Left lung (tissue), 14 donors: ENCODE measurements at places on chromosomes 3 and 15.

- no peak for DNase-seq
Observed at GRCh38 chr3:134357914-134358811, 16.1 kb downstream of the AMOTL2 start.

- DNase-seq, result no peak
Observed at GRCh38 chr15:98981851-98982722, 25.5 kb downstream of the PGPEP1L start.

DNA sequence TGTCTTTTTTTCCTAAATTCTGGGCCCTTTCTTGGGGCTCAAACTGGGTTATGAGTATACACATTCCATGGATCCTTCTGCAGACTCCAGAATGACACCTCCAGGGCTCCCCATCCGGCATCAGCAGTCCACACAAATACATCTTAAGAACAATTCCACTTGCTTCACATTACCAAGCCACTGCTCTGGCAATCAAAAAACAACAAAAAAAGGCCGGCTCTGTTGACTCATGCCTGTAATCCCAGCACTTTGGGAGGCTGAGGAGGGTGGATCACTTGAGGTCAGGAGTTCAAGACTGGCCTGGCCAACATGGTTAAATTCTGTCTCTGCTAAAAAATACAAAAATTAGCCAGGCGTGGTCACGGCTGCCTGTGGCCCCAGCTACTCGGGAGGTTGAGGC, 49.9 kb upstream of the LPP start:
- DNase-seq, result no peak

DNA sequence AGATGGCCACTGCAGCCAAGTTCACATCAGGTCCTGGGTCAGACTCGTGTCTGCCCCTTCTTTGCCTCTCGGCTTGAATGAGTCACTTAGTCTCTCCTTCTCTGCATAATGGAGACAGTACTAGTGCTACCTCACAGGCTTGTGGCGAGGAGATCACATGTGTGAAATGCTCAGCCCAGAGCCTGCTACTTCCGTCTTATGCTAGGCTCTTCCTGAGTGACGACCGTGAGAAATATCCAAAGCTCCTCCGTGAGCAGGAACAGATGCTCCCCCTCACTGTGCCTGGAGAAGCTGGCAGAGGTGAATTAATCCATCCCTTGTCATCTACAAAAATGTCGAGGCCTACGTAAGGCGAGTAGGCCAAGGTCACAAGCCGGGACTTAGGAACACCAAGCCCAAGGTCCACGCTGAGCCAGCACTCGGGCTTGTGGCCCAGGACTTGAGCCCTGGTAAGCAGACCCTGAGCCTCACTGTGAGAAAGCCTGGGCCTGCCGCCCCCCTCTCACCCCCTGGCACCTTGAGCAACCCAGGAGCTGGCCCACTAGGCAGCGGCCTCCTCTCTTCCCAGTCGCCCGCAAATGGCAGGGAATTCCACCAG, 17.9 kb downstream of the PAK6 start:
- no peak for DNase-seq

DNA sequence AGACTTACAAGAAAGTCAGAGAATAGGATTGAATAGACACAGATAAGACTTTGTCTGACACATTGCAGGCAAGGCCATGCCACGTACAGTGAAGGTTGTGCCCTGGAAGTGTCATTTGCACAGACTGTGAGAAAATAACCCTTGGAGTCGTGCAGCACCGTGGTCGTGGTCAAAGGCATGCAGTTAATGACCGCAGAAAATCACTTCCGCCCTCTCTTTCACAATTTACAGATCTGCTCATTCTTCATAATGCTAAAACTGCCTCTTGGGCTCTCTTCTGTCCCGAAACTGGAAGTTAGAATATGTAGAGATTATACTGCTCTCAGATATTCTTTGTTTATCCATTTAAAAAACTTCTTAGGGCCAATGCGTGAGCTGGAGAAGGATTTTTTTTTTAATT, 73.2 kb upstream of the CTXND1 start:
- peak; percentile 52 for DNase-seq

DNA sequence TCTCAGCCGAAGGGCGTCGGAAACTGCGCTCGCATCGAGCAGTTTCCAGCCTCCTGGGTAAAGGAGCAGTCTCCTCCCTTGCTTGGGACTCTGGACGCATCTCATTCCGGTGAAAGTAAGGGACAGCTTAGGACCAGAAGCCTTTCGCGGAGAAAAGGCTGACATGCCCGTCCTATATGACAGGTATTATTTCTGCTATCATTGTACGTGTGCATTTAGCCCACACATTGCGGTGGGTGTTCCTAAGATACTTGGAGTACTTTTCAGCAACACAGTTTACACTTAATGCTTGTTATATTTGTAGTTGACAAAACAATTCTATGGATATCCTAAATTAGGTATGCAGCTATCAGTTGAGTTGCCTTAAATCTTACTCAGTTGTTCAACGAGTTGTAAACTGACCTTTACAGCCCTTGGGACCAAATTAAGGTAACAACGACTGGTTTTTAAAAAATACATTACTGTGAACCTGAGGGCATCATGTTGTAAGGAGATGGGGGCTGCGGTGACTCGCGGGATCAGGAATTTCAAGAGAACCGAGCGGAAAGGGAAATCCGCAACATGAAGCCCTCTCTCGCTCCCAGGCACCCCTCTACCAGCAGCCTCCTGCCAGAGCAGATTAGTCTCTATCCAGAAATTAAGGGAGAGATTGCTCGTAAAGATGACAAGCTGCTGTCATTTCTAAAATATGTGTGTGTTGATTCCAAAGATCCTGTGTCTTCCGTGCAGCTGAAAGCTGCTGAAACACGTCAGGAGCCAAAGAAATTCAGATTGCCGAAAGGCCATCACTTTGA, 632 bp upstream of the COPS2 start:
- no peak for DNase-seq

DNA sequence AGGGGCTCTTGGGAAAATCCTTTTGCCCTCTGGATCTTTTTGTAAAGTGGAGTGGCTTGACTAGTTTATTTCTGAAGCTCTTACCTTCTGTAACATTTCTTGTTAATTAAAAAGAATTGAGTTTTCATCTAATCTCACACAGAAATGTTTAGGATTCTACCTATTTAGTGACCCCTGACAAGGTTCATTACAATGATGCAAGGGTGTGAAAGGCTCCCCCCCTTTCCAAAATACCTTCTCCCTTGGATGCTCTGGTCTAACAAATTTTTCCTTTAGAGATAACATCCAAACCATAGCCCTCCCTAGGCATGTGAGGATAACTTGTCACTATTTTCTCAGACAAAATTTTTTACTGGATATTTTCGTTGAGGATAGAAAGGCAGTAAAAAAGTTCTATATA, 223.9 kb downstream of the THRB start:
- no peak for DNase-seq

DNA sequence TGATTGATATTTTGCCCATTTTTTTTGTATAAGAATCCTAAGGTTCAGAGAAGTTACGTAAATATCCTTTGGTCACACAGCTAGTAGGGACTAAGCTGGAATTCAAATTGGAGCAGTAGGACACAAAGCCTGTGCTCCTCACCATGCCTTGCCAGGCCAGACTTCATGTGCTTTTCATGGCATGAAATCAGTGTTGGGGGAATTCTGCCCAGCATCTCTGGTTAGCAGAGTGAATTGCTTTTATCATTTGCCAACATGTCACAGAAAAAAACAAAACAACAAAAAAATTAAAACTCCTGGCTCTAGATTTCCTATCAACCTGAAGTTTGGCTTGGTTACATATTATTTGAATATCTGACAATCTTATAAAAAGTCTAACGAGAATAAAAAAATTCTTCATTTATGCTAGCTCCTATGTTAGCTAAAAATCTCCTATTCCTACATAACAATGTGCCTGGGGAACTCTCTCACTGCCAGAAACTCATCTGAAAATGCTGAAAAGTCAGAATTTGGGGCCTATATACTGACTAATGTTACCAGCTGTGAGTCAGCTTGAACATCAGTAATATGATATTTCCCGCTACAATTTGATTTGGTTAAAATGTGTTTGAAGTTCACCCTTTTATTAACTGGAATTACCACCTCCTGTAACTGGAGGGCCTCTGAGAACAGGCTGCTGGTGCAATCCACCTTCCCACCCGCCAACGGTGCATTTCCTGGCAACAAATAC, 141.7 kb downstream of the TIGIT start:
- DNase-seq, result no peak

DNA sequence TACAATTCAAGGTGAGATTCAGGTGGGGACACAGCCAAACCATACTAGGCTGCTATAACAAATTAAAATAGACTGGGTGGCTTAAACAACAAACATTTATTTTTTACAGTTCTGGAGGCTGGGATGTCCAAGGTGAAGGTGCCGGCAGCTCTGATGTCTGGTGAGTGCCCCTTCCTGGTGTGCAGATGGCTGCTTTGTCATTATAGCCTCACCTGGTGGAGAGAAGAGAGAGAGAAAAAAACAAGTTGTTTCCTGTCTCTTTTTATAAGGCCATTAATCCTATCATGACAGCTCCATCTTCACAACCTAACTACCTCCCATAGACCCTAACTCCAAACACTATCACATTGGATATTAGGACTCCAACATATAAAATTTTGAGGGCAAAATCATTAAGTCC, 279.7 kb downstream of the ZIC1 start:
- DNase-seq, result no peak

DNA sequence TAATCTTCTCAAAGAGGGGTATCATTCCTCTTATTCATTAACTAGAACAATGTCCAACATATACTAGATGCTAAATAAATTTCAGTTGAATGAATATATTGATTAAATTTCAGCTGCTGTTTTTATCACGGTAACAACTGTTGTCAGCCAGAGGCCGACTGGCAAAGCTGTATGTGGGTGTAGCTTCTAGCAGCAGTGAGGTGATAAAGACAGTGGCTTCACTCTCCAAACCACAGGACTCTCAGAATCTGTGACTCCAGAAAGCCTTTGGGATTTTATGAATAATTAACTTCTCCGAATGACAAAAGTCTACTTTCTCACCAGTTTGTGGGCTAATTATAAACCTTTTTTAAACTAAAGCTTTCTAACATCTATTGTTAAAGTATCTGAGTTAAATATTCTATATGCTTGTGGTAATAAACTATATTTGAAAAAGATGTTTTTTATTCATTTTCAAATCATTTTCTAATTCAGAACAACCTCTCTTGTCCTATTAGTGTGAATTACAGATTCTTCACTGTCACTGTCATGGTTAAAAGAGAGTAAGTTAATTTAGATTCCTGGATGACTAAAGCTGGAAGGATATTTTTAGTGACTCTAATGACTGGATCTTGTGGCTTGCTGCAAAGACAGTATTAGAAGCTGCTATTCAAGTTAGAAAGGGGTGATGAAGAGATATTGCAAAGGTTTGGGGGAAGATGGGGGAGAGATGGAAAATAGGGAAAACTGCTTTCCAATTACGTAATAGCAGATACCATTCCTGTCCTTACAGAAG, 796.4 kb upstream of the ARPP21 start:
- DNase-seq, result no peak

DNA sequence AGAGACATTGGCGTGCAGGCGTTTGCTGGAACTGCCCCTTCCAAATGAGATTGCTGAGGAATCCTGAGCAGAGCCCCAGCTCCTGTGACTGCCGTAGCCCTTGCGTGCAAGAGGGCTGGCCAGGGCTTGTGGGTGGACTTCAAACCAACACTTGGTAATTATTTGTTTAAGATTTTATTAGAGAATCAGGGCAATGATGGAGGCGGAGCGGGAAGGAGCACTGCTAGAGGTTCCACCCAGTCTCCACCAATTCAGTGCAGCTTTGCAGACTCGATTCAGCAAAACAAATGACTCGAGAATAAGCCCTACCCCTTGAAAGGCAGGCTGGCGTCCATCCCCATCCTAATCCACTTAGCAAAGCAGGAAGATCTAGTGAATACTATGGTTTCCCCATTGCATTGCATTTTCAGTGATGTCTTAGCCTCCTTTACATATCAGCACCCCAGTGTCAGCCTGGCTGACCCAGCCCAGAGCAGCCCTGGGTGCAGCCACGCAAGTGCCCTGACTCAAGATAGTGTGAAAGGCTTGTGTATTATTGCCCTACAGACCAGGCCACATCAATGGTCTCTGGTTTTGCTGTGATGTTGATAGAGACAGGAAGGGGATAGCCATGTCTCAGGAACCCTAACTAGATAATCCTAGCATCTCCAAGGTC, 26.0 kb downstream of the GLDN start:
- DNase-seq, result no peak

DNA sequence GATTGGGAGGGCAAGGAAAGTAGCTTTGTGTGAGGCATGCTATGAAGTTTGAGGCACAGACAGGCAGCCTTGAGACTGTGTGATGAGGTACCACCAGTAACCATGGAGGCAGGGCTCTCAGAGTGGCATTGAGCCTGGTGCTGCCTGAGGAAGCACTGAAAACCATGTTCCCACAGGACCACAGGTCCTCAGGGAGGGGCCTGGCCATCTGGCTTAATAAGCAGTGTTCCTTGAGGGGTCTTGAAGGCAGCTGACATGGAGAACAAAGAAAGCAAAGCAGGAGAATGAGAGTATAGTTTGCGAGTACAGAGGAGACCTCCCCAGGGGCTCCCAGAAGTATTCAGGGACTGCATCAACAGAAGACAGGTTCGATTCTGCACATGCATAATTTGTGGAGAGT, 346.6 kb downstream of the EPHB1 start:
- no peak for DNase-seq

DNA sequence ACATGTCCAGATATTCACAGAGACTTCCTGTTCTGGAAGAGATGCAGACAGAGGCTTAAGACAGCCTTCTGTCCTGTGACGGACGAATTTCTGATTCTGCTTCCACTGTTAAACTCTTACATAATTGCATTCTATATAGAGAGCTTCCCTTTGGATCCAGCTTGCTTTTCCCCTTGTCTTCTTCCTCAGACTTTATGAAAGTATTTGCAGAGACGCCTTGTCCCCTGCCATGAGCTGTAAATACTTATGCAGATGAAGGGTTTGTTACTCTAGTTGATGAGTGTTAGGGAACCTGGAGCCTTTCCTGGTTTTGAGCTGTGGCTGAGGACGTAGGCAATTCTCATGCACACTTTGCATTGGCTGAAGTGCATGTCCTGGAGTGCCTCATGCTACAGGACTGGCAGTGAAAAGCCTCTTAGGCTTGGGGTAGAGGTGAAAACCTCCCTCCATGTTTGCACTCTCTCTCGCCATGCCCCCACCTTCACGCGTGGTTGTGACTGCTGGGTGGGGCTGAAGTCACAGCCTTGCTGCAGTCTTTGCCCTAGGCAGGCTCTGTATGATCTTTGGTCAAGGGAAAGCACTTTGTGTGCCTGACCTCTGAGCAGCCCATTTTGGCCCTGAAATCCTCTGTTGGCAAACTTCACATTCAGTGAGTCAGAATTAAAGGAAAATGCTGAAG, 286.6 kb downstream of the PTPRG start:
- DNase-seq, result no peak

DNA sequence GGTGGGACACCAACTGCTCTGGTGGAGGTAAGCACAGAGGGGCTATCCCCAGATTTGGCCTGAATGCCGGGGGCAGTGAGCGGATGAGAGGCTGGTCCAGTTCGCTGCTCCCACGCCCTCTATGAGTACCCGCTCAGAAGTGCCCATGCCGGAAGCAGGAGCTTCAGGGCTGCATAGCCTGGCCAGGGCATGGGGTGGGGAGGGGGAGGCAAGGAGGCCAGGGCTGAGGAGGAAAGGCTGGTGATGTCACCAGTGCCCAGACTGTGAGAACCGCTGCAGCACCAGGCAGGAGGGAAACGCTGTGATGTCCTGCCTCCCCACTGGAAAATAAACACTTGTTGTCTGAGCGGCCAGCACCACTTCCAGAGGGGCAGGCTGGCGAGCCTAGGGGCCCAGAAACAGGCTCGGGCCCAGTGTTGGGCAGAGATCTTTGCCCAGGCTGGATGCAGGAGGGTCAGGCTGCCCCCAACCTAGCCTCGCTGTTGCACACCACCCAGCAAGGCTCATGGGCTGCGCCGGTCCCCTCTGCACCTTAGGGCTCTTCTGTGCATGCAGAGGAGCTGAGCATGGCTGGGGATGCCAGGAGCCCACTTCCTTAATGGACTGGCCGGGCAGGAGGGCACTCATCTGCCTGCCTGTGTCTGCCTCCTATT, 10.9 kb upstream of the DLL4 start:
- DNase-seq, result no peak
